ENCODE measurements at places on chromosomes 5 and 9.

- DNase-seq, result no peak
These were observed 113.1 kb upstream of the PCAT7 start for GRCh38 chr9:94441796-94442195.

DNA sequence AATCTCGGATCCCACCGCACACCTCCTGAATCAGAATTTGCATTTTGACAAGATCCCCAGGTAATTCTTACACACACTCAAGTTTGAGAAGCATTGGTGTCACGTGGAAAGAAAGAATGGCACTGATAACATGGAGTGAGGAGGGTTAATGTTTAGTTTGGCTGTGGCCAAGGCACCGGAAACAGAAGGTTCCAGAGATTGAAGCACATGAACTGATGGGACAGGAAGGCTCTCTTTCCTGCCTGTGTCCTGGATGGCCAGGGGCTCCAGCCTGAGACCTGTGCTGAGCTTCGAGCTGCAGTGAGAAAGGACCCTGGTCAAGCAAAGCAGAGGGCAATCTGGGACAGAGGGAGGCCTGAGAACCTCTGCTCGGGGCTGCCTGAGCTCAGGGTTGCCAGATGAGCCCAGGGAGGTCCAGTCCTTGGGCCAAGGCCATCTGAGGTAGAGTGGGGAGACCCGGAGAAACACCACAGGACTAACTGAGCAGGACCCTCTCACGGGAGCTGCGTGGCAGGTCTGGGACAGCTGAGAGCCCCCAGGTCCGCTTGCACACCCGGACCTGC lies 27.3 kb downstream of the AFAP1L1 start:
- no peak for DNase-seq

DNA sequence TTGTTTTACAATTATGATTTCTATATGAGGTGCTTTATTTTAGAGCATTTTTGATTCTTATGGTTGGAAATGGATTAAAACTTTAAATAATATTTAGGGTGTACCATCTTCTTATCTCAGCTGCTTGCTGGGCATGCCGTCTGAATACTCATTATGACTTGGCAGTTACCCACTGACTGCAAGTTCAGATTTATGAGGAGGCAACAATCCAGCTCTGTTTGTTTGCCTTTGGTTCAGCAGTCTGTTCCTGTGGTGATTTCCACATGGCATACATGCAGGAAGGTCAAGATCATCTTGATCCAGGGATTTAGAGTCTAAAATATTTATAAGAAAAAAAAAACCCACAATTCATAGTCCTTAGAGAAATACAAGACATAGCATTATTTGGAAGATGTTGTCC lies 1254.5 kb upstream of the NUDT12 start:
- no peak for DNase-seq

DNA sequence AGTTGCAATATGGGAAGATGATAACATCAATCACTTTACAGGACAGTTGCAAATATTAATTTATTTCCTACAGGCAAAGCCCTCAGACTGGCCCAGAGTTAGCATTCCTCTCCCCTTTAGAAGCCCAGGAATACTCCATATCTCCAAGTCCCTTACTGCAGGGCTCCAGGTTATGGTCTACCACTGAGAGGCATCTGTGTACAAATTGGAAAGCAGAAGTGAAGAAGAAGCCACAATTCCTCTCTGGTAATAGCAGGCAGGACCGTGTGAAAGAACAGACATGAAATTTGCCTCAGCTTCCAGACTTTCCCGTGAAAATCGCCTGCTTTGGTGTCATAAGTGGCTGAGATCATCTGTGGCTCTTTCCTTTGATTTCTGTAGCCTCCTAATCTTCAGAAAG lies 289.6 kb downstream of the GLIS3 start:
- no peak for DNase-seq

DNA sequence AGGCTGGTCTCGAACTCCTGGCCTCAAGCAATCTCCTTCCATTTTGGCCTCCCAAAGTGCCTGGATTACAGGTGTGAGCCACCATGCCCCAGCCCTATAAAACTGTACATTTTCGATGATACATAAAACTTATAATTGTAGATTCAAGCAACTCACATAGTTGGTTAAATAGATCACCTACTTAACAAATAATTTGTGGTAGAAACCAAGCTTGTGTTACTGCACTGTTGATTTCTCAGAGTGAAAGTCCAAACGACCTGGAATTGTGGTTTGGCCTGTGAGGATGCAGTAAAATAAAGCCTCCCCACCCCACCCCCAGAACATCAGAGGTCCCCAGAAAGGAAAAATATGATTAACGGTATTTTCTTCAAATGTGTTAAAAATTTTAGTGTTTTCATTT lies 92.7 kb downstream of the TRIO start:
- no peak for DNase-seq

DNA sequence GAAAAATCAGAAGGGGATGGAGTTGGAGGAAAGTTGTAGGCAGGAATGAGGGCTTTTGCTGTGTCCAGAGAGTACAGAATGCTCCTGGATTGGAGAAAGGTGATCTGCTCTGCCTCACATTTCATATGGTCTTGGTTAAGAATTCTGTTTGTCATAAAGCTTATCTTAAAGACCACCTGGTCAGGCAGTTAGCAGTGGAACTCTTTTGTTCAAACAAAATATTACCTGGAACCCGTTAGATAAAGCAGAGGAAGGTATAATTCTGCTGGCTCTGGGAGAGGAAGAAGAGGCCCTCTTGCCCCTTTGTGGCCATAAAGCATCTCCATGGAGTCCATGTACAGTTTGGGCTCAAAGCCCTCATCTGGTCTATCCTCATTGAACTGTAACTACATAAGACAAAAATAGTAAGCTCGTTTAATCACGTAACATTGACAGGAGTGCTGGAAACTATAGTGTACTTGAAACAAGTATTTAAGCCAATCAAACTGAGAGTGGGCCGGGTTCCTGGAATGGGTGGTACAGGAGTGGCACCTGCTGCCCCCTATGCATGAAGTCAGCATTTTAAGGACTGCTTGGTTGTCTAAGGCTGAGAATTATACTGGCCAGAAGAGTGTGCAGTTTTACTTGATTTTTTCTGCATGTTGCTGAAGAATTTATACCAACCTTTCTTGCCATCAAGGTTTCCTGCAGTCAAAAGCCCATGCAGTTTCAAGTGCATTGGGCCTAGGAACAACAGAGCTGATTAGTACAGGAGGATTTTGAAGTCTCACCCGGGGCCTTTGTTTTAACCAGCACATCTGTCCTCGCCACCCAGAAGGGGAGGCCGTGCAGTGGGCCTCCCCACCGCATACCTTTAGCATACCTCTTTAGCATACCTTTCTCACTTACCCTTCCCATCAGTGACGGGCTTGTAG lies 39.9 kb downstream of the STXBP1 start:
- DNase-seq, result no peak

GRCh38 chr5:10627160-10627701 lies 63.4 kb downstream of the ANKRD33B start:
- DNase-seq, result no peak

GRCh38 chr9:35114113-35114839 lies 1.4 kb downstream of the ATOSB start:
- peak; percentile 20 for DNase-seq

DNA sequence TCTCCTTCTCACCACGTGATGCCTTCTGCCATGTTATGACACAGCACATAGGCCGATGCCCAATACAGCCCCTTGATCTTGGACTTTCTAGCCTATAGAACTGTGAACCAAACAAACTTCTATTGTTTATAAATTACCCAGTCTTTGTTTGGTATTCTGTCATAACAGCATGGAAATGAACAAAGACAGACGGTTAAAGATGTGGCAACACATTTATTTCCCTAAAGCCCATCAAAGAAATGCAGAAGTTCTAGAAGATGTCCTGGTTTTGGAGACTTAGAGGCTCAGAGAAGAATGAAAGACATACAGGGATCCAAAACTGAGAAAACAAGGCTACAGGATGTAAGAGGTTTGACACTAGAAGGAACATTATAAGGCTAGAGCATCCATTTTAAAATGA lies 600.8 kb upstream of the DAB2 start:
- no peak for DNase-seq

GRCh38 chr5:96004087-96004486 lies 42.4 kb upstream of the ELL2 start:
- DNase-seq, result no peak

- DNase-seq, result no peak
These were observed 23.1 kb downstream of the SMAD5 start for GRCh38 chr5:136155761-136156160.

- DNase-seq, result peak; percentile 59
These were observed at the start of gene FGFR4 for GRCh38 chr5:177086654-177087397. Gene FGFR4 (plus strand): TSS chr5:177086915. CDS start chr5:177089603, 2,688 bp downstream.

DNA sequence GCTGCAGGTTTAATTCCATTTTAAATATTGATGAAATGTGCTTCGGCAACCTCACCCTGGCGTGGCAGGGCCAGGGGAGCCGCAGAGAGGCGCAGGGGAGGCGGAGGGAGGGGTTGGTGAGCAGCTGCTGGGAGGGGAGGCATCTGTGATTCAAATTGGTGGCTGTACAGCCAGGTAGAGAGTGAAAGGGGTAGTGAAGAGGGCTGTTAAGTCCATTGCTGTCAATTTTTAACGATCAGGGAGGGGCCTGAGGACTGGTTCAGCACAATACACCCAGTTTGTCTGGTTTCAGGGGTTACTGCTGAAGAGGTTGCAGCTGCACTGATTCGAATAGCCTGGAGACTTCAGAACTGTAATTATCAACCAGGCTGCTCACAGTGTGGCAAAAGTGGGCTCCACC lies 31.3 kb downstream of the LHX6 start:
- DNase-seq, result no peak

DNA sequence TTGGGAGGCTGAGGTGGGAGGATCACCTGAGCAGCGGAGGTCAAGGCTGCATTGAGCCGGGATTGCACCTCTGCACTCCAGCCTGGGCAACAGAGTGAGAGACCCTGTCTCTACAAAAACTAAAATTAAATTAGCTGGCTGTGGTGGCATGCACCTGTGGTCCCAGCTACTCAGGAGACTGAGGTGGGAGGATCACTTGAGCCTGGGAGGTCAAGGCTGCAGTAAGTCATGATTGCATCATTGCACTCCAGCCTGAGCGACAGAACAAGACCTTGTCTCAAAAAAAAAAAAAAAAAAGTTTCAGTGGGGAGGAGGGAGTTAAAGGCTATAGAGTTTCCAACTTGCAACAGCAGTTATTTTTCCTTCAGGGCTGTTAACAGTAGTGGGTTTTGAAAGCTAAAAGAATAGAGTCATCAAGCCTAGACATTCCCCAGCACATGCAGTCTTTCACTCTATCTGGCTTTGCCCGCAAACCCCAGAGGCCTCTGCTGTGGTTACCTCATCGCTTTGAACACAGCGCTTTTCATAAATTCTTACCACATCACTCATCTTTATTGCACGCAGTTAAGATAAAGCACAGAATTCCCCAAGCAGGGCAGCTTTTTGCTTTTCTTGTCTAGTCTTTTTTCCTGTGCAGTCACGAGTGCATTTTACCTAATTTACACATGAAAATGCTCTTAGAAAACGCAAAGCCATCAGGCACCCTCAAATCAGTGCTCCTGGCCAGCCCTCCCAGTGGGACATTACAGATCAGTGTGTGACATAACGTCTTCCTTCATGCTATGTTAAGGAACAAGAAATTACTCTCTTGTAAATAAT lies 8.7 kb upstream of the SLC2A8 start:
- DNase-seq, result peak; percentile 73

Measured in activated naive CD4-positive, alpha-beta T cell (primary cell).